Osteocyte (in vitro differentiated cells): ENCODE measurements at places on chromosomes 2 and 18. TPM values are rescaled to one million over a fixed set of nuclear protein-coding genes. Genes with fewer than 3 reads are reported as not detected.

OTOS gene
- not detected in 2 replicates for total RNA-seq

GRCh38 chr2:165427686-165428085, 41.8 kb upstream of the CSRNP3 start:
- H3K4me3 ChIP-seq, result no peak overlapping the region
- no peak overlapping the region for H3K27ac ChIP-seq
- H3K4me1 ChIP-seq, result no peaks in the 10 kb centered on the region
- H3K27me3 ChIP-seq, result no peaks in the 10 kb centered on the region
- H3K36me3 ChIP-seq, result no peaks in the 10 kb centered on the region
- DNase-seq, result no peak

DNA sequence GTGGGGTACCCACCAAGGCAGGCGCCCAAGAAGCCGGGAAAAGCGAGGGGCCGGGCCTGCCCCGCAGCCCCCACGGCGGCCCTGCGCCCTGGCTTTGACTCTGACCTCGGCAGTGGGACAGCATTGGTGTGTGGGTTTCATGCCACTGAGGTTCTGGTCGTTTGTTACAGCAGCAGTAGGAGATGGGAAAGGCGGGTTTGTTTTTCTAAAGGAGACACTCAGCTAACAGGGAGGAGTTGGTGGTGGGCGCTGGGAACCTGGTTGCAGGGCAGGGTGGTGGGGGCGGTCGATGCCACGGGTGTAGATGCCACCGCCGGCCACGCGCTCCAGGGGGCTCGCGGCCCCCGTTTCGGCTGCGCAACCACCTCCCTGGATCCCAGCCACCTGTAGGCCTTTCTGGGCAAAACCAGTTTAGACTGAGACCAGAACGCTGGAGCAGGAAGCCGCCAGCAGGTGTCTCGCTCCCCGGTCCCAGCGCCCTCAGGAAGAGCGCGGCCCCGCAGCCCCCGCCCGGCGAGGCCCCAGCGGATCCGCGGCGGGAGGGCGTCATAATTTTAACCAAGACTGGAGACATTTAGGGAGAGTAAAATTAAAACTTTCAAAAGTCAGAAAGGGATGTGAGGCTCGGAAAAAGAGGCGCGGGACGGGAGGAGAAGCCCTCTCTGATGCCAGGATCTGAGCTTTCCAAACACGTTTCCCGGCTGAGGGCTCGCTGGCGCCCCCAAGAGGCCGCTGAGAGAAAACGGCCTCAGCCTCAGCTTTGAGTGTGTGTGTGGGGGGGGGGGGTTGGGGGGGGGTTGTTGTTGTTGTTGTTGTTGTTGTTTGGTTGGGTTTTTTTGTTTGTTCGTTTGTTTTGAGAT, 17.4 kb downstream of the CIDEA start:
- H3K27me3 ChIP-seq, result peaks cover 4% of the 10 kb centered on the region
- H3K27ac ChIP-seq, result peak overlapping the region; percentile 76
- DNase-seq, result peak; percentile 92
- no peaks in the 10 kb centered on the region for H3K36me3 ChIP-seq

- H3K27me3 ChIP-seq, result no peaks in the 10 kb centered on the region
- H3K4me3 ChIP-seq, result peak overlapping the region; percentile 81
- H3K4me1 ChIP-seq, result peaks cover 21% of the 10 kb centered on the region
- peak overlapping the region; percentile 78 for H3K27ac ChIP-seq
- no peak for DNase-seq
- no peaks in the 10 kb centered on the region for H3K36me3 ChIP-seq
Observed at GRCh38 chr18:12287684-12288402, 20.2 kb upstream of the TUBB6 start.

GRCh38 chr2:158337018-158337417, 119.5 kb downstream of the CCDC148 start:
- no peaks in the 10 kb centered on the region for H3K4me1 ChIP-seq
- no peak overlapping the region for H3K4me3 ChIP-seq
- no peak for DNase-seq
- no peak overlapping the region for H3K27ac ChIP-seq
- no peaks in the 10 kb centered on the region for H3K27me3 ChIP-seq
- H3K36me3 ChIP-seq, result peaks cover 5% of the 10 kb centered on the region

DNA sequence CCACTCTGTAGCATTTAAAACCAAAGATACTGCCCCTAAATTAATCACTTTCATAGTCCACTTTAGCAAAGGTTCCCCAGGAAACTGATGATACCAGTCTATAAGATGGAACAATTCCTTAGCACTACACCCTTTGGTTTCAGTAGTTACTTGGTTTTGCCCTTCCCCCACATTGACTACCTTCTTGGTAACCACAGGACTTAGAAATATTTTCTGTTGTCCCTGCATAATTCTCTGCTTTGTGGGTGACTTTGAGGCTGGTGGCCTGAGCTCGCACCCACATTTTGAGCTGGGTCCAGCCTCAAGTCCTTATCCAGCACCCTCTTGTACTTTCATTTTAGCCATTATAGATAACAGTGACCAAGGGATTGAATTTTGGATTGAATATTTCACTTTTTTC, 23.1 kb downstream of the ELP2 start:
- H3K4me1 ChIP-seq, result peaks cover 25% of the 10 kb centered on the region
- H3K36me3 ChIP-seq, result peaks cover 61% of the 10 kb centered on the region
- H3K27ac ChIP-seq, result peak overlapping the region; percentile 19
- H3K27me3 ChIP-seq, result no peaks in the 10 kb centered on the region
- no peak for DNase-seq

- no peak for DNase-seq
- no peak overlapping the region for H3K4me3 ChIP-seq
- H3K27me3 ChIP-seq, result no peaks in the 10 kb centered on the region
Observed at GRCh38 chr2:216478151-216478550, 20.5 kb upstream of the RPL37A start.
